ENCODE measurements at places on chromosomes 11 and 22.

DNA sequence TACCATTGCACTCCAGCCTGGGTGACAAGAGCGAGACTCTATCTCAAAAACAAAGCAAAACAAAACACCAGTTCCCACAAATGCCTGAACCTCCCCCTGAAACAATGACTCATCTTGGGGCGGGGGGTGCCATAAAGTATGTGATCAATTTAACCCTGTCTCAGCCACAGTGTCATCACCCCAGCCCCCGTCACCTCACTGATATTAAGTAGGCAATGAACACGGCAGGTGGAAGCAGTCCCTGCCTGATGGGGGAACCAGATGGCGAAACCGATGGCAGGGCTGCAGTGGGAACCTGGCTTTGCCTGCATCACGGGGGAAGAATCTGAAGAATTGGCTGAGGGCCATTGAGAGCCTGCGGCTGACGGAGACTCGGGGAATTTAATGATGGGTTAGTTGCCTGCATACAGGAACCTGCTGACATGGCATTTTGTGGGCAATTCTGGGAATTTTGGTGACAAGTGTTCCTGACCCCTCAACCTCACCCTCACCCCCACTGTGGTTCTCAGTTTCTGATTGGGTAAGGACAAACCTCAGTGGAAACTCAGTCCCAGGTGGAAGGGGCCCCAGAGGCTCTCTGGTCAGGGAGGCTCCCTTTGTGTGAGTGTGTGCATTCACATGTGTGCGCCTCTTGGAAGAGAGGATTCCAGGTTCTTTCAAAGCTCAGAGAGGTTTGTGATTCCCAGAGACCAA lies 39.1 kb upstream of the SHISAL1 start:
- DNase-seq = no peak

DNA sequence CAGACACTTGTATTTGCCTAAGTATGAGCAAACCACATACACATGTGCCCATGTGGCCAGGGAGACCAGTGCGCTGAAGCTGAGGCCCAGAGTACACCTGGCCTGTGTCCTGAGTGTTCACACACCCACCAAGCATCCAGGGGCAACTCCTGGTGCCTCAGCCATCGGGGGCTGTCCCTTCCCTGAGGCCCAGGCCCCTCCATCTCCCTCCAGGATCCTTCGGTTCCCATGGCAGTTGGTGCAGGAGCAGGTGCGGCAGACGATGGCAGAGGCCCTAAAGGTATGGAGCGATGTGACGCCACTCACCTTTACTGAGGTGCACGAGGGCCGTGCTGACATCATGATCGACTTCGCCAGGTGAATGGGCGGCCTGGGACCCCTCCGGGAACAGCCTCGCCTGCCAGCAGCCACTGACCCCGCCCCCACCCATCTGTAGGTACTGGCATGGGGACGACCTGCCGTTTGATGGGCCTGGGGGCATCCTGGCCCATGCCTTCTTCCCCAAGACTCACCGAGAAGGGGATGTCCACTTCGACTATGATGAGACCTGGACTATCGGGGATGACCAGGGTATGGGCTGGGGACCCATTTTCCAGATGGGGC lies 6.5 kb upstream of the SMARCB1 start:
- DNase-seq = no peak

- no peak for DNase-seq
These were observed 239.1 kb upstream of the ARHGAP20 start for GRCh38 chr11:110951037-110951949.

GRCh38 chr11:10770626-10771254 lies 19.7 kb downstream of the CTR9 start:
- DNase-seq = no peak

- no peak for DNase-seq
These were observed 65.6 kb downstream of the SHANK2 start for GRCh38 chr11:71186806-71187205.

- DNase-seq = no peak
These were observed 191.6 kb upstream of the ARHGAP20 start for GRCh38 chr11:110903830-110904229.

GRCh38 chr22:37379085-37379484 lies 48.2 kb downstream of the ELFN2 start:
- no peak for DNase-seq

DNA sequence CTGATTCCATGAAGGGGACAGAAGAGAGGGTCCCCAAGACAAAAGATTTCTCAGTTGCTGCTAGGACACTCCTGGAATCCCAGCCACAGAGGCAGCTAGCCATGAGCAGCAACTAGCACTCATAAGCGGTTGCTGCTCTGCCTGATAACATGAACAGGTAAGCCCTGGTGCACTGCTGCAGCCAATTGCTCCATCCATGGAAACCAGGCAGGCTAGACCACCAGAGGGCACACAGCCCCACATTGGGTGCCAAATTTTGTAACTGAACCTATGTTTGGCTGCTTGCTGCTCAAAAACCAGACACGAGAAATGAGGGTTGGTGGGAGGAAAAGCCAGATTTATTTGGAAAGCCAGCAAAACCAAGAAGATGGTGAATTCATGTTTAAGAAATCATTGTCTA lies 21.9 kb upstream of the QSER1 start:
- no peak for DNase-seq
